ENCODE measurements at places on chromosomes 6 and 20.

- DNase-seq, result peak; percentile 89
Observed at GRCh38 chr20:22691369-22692118, 107.2 kb upstream of the FOXA2 start.

GRCh38 chr6:6587696-6588063 lies 840 bp upstream of the LY86 start:
- DNase-seq, result no peak

GRCh38 chr6:106114492-106114891 lies 28.4 kb downstream of the PRDM1 start:
- DNase-seq, result no peak

DNA sequence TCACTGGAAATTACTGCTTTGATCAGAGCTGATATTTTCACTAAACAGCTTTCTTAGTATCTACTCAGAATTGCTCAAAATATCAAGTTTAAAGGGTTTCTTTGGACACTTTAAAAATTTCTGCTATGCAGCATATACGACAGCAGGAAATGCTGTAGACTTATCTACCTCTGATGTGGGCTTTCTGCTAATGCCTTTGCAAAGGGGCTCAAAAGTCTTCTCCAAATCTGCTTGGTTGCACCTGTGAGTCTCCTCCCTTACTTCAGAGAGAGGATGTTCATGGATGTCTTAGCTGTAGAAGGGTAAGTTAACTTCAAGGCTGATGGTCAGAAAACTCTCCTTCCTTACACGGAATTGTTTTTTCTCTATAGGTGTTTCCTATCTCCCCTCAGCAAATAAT lies 19.9 kb upstream of the NUS1 start:
- DNase-seq, result no peak

- no peak for DNase-seq
Observed at GRCh38 chr6:85920782-85921181, 278.1 kb upstream of the SYNCRIP start.

- no peak for DNase-seq
Observed at GRCh38 chr6:46921731-46922130, at the start of gene ADGRF5. ADGRF5 (minus strand) TSS chr6:46921938; CDS start chr6:46906762, 15,176 bp downstream.

DNA sequence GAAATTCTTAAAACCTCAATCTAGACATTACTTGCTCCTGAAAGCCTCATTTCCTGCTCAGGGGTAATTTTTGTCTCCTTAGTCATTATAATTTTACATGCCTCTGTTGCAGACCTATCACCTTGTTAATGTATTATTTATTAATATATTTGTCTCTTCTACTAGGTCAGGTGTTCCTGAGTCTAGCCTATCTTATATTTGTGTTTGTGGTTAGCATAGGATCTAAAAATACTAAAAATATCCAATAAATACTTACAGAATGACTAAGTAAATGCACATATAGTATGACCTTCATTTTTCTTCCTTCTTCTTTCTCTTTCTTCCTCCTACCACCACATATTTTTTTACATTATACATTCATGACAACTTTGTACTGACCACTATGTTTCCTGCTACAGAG lies 268.9 kb upstream of the HS3ST5 start:
- DNase-seq, result no peak

DNA sequence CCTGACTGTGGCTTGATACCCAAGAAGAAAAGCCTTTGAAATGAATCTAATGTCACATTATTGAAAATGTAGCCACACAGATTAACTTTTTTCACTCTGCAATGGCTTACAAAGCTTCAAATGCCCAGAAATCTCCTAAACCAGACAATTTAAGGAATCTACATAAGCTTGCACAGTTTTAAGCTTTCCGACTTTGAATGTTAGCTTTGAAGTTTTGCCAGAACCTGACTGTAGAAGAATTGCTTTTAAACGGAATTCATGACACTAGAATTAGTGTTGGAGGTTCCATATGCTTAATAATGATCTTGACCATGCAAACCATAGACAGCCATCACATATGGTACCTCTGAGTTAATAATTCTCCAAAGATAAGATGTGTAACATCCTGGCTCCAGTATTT lies 798.5 kb upstream of the EPHA7 start:
- no peak for DNase-seq
